Skeletal muscle cell (primary cell): ENCODE measurements at places on chromosomes 1 and 21.

DNA sequence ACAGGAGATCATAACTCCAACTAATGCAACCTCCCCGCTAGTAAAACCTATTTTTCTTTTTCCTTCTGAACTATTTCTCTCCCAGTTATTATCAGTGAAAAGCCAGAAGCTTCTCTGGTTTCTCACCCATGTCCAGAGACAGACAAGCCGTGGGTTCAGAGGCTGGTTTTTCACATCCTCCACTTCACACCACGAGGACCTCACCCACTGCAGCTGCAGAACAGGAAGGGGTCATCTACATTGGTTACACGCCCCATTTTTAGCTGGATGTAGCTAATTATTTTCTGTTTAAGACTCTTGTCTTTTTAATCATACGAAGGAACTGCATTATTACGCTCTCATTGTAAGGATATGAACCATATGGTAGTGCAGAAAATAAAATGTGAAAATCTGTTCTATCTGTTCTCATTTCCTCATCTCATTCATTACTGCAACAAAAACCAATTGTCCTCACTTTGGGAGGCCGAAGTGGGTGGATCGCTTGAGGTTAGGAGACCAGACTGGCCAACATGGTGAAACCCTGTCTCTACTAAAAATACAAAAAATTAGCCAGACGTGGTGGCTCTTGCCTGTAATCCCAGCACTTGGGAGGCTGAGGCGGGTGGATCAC lies 39.1 kb upstream of the CLDN14 start:
- no peak for DNase-seq

DNA sequence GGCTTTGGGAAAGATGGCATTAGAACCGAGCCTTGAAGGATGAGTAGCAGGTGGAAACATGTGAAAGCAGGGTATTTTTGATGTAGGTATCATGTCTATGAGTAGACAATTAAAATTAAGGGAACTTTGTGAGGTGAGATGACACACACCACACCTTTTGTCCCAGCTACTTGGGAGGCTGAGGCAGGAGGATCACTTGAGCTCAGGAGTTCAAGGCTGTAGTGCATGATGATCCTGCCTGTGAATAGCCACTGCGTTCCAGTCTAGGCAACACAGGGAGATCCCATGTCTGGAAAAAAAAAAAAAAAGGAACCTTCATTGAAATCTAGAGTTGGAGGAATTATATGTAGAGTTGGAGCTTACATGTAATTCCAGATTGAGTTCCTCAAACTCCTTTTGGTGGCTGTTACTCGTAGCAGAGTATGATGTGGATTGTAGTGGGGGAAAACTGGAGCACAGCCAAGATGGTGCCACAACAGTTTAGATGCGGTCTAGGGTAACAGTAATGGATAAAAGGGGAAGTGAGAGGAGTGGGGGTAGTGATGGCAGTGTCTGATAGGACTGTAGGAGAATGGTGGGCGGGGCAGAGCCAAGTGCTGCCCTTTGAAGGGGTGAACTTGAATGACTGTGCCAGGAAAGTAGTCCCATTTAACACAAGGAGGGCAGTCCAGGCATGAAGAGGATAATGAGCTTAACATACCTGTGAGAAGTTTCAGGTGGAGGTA lies 17.4 kb downstream of the AK4 start:
- DNase-seq, result no peak

- DNase-seq, result no peak
Observed at GRCh38 chr1:229271448-229272159, 693 bp downstream of the RAB4A start.

DNA sequence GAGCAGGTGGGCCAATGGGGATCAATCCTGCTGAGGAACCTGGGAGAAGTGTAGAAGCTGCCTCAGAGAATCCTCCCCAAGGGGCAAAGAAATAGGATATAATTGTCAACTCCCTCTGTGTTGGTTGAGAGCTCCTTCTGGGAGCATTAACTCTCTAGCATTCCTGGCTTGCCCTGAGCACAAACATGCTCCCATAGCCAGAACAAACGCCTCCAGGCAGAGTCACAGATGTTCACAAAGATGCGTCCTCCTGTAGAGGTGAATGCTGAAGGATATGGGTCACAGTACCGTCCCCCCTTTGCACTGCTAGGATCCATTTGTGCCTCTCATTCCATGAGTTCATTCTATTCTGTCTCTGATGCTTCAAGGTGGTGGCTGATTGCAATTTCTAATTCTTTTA lies 9.6 kb upstream of the BCAN start:
- DNase-seq, result no peak

DNA sequence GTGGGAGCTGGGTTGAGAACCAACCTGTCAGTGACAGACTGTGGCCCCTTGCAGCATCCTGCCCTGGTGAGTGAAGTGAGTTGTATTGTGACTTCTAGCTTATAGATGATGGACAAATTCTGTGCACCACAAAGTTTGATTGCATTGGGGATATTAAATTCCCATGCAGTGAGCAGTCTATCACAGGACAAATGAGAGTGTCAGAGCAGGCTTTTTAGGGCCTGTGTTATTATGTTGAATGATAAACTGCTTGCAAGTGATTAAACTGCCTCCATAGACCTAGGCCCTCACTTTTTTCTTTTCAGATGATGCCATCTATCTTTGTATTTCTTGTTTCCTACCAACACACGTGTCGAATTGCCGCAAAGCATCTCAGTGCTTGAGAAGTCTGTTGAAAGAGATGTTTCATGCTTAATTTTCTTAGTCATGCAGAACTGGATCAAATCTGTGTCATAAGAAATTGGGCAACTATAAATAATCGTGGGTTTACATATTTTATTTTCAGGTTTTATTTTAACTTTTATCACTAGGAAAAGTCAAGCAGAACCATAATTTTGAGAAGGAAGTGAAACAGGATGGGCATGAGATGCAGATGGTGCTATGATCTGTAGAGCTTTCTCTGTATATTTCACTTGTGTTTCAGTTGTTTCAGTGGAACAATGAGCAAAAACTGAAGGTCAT lies 199.2 kb downstream of the S1PR1 start:
- no peak for DNase-seq

DNA sequence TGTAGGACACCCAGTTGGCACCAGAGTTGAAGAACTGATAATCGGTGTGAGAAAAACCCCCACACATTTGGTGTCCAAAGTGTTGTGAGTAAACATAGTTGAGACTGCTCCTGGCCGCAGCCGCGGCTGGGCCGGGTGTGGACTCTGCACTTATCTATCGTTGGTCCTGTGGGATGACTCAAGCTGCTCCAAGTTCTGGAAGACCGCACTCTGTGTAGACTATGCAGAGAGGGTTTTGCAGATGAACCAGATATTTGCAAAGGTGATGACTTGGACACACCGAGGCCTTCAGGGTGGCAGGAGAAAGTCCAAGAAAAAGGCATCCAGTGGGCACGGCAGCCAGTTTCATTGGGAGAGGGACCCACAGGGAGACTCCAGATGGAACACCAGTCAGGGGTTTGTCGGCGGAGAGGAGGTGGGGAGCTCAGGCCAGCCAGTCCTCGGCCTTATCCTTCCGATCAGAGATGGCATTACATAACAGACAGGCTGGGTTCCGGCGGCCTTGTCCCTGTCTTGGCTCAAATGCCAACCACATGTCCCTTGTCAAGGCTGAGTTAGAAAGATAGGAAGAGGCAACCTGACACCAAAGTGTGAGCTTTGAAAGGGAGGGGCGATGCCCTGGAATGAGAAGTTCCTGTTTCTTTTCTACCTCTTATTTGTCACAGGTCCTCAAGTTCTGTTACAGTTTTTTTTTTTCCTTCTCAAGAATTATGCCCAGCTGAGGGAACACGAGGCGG lies 21.1 kb downstream of the C2CD2 start:
- no peak for DNase-seq

GRCh38 chr1:116476321-116476720 lies 94.5 kb downstream of the CD58 start:
- no peak for DNase-seq

DNA sequence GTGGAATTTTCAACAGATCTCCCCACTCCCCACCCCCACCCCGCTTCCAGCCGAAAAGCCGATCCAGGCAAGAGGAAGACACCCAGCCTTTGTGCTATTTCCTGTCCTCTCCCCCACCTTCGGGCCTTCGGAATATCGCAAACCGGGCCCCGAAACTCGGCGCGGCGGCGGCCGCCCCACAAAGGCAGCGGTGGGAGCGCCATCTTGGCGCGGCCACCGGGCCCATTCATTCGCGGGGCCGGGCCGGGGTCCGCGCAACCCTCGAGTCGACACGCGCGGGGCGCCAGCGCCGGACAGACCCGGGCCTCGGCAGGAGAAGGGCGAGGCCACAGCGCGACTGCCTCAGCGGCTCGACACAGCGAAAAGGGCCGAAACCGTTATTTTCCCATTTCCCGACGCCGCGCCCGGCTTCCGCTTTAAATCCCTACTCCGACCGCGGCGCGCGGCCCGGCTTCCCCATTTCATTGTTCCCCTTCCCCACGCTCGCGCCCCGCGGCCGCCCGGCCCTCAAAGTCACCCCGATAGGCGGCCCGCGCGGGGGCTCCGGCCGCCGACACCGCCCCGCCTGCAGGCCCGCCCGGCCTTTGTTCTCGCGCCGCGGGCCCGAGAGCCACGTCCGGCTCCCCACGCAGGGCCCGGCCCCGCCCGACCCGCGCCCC lies 911 bp downstream of the GNB1 start:
- no peak for DNase-seq

GRCh38 chr1:111789666-111790316 lies 34.1 kb downstream of the DDX20 start:
- peak; percentile 39 for DNase-seq

DNA sequence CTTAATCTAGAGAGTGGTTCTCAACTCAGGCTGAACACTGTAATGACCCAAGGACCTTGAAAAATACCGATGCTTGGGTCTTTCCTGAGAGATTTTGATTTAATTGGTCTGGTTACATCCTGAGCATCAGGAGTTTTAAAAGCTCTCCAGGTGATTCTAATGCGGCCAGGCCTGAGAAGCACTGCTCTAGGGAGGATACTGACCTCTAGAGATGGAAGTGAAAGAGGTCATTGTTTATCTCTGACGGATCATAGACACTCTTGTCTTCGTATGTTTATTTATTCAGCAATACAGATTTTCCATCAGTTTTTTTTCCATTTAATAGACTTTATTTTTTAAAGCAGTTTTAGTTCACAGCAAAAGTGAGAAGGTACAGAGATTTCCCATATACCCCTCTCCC lies 54.5 kb upstream of the IGSF5 start:
- DNase-seq, result no peak

DNA sequence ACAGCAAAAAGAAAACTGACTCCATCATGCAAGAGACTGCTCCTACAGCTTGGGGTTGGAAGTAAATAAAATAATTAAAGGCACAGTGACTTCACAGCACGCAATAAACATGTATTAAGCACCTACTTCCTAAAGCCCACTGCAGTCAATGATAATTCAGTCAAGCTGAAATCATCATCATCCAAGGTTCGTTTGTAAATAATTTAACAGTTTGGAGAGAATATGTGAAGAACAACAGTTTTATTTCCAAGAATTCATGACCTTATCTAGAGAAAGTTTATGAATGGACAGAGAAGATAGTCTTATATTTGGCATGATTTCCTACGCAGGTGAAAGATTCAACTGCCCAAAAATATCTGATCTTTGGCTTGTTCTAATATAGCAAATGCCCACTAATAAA lies 86.8 kb downstream of the SMYD3 start:
- no peak for DNase-seq

DNA sequence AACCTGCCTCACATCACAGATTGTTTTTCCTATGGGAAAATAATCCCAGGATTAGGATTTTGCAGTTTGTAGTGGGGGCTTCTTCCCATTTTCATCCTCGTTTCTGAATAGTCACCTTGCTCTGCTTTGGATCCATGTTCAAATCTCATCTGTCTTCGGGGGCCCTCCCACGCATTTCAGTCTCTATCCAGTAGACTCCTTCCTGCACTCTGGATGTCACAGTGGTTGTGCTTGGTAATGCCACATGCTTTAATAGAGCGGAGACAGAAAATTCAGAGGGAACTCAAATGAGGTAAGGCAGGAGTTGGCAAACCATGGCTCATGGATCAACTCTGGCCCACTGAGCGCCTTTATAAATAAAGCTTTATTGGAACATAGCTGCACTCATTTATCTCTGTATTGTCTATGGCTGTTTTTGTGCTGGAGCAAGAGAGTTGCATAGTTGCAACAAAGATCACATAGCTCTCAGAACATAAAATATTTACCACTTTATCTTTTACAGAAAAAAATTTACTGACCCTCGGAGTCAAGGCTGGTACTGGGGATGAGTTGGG lies 101.0 kb downstream of the SPATA46 start:
- no peak for DNase-seq

DNA sequence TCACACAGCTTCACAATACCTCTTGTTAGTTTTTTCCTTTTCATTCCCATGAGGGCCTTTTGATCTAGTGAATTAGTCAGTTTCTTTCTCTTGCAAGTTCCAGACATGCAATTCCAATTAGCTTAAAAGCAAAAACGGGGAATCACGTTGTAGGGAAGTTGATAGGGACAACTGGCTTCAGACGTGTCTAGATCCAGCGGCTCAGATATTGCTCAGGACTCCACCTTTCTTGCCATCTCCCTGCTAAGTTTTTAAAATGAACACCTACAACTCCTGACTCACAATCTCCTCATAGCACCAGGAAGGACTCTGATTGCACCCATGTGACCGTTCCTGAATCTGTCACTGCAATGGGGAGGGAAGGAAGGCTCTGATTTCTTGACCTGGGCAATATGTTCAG lies 63.8 kb upstream of the ARHGAP29 start:
- no peak for DNase-seq

DNA sequence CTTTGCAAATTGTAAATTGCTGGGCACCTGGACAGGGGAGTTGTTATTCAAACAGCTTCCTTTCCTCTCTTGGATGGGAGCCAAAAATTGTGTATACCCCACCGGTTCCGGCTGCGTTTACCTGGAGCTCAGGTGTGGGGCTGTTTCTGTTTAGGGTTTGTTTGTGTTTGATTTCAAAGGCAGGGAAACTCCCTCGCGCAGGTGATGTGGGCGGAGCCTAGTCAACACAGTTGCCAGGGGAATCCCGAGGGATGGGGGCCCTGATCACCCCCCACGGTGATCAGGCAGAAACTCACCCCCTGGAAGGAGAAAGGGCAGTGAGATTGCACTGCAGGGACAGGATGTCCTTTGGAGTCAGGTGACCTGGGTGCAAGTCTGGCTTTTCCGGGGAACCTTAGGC lies 28.3 kb downstream of the CDCP2 start:
- no peak for DNase-seq

GRCh38 chr21:30233228-30234020 lies 17.5 kb upstream of the CLDN8 start:
- peak; percentile 33 for DNase-seq
